ENCODE measurements at places on chromosomes 16 and 17.

GRCh38 chr16:31568577-31569359 lies 41.1 kb downstream of the AHSP start:
- DNase-seq = peak; percentile 10

DNA sequence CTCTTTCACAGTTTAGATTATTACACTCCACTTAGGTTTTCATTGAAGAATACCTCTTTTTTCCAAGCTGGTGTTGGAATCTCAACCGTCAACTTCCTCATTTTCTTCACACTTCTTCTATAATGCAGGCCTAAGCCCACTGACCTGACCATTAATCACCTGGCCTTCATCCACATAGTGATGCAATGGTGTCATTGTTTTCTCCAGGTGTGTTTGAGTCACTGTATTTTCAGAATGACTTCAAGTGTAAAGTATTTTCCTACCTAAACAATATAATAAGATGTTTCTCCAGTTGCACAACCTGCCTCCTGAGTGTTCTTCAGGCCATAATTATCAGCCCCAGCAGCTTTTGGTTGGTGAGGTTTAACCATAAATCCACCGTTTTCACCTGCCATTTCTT lies 1675.1 kb downstream of the TP53TG3F start:
- DNase-seq = no peak

DNA sequence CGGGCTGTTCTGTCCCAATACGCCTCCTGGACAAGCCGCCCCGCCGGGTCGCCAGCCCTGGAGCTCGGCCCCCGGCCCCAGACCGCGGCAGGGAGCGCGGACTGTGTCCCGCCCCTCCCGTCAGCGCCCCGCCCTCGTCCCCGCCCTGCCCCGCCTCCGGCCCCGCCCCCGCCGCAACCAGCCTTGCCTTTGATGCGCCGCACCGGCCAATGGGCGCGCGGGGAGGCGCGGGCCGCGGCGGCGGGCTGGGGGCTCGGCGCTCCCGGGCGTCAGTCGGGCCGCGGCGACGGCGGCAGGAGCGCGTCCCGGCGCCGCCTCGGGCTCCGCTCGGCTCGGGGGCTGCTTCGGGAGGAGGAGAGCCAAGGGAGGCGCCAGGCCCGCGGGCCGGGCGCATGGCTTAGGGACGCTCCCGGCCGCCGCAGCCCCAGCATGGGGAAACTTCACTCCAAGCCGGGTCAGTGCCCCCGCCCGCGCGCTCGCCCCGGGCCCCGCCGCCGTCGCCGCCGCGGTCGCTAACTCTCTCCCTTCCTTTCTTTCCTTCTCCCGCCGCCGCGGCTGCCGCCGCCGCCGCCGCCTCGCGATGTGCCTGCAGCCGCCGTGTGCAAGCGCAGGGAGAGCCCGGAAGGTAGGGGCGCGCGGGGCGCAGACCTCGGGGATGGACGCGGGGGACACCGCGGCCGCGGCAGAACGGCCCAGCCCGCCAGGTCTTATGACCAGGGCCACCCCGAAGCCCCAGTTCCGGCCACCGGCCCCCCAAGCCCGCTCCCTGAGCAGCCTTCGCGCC lies at the start of gene NKD1:
Gene NKD1 (plus strand): TSS at position 272 of the 784 bp plus-strand sequence. CDS start 158 bp downstream, at position 430.
- DNase-seq = peak; percentile 43

- no peak for DNase-seq
These were observed 3.5 kb upstream of the CDYL2 start for GRCh38 chr16:80807906-80808305.

- no peak for DNase-seq
These were observed 22.5 kb downstream of the MYH10 start for GRCh38 chr17:8608001-8608400.

GRCh38 chr16:48053418-48053745 lies 102.4 kb downstream of the ABCC12 start:
- no peak for DNase-seq

GRCh38 chr16:85720302-85720637 lies 30.6 kb downstream of the C16orf74 start:
- DNase-seq = no peak

- DNase-seq = peak; percentile 43
These were observed at the start of gene ANKRD13B for GRCh38 chr17:29592850-29593551. Gene ANKRD13B, plus strand, starts transcription at chr17:29593132. Its CDS starts 490 bp downstream, at chr17:29593622.

GRCh38 chr16:21233521-21234150 lies at the start of gene ANKS4B:
Gene ANKS4B, plus strand, starts transcription at chr16:21233699. Its CDS starts 39 bp downstream, at chr16:21233738.
- no peak for DNase-seq

GRCh38 chr16:74926805-74927204 lies 58.1 kb downstream of the WDR59 start:
- DNase-seq = no peak

DNA sequence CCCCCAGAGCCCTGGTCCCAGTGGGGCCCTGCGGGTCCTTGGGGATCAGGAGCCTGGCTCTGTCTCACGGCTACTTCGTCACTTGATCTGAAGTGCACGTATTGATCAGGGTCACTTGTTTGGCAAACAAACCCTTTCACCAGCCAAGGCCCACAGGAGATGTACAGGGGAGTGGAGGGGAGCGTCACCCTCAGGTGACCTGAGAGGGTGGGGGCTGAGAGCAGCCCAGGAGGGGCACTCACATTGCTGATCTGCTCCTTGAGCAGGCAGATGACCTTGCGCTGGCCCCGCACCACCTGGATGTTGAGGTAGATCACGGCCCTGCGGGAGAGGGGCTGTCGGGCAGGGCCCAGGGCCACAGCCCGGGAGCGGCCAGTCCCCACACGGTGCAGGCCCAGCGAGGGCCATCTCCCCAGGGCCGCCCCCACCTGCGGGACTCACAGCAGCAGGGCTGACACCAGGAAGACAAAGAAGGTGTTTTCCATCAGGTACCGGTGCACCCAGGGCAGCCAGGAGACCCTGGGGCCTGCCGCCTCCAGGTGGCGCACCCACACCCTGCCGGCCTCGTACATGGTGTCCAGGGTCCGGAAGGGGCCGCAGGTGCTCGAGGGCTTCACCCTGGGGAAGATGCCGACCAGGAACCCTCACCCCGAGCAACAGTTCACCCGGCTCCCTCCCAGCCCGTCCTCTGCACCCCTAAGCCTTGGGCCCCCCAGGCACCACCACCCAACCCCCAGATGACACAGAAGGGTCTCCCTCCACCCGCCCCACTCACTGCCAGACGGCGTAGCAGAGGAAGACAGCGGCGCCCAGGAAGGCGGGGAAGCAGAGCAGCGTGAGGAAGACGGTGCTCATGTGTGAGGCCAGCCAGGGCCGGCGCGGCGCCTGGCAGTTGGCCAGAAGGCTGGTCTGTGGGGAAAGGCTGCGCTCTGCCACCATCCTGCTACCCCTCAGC lies 11.3 kb downstream of the TMC6 start:
- DNase-seq = peak; percentile 78

DNA sequence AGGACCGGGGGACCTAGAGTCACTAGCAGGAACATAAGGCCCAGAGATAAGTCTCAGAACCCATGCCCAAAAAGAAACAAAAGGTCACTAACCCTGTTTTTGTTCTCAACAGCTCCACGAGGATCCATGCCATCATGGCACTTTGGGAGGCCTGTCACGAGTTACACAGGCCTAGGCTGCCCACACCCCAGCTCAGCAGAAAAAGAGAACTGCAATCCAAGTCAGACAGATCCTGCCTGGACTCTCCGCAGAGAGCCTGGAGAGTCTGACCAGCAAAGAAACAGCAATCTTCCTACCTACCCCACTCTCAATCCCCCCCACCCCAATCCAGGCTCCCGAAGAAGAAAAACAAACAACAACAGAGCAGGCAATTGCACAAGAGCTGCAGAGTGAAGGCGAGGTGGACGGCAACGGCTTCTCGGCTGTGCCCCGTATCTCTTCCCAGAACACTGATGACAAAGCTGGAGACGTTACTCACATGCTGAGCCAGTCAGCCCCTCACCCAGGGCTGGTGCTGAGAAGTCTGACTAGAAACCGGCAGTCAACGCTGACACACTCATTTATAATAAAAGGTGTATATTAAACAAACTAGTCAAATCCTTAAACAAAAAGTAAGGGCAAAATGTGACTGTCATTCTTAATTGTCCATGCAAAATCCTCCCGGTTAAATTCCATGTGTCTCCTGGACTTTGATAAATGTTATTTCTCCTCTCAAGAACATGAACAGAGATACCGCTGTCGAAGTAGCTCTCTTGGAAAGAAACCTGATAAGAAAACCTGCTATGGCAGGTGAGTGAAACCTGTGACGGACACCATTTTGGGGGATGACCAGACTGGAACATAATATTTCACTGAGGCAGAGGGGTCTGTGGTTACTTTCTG lies 89.3 kb downstream of the SMG6 start:
- DNase-seq = no peak

DNA sequence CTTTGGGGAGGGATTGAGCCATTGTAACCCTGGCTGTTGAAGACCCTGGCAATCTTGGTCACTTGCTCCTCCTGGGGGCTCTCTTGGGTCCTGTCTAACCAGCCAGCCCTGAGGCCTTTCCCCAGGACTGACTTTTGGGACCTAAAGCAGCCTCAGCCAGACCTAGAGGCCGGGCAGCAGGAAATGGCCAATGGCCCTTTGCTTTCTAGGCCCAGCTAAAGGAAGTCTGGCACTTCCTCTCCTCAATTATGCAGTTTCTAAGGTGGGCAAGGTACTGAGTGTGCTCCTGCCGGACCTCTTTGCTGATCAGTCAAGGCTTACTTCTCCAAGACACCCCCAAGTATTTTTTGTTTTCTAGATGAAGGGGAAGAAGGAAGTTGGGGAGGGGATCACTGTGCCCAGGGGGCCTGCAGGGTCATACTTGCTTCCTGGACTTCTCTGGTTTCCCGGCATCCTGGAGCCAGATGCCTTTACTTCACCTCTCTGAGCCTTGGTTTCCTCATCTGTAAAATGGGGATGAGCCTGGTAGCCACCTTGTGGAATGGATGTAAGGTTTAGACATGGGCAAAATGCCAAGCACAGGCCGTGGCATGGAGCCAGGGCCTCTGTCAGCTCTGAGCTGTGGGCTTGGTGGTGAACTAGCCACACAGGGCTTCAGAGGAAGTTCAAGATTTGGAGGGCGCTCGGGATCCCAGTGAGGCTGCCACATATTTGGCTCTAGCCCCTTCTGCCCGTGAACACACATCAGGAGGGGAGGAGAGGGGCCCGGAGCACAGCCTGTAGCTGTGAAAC lies 8.6 kb downstream of the CX3CL1 start:
- no peak for DNase-seq

DNA sequence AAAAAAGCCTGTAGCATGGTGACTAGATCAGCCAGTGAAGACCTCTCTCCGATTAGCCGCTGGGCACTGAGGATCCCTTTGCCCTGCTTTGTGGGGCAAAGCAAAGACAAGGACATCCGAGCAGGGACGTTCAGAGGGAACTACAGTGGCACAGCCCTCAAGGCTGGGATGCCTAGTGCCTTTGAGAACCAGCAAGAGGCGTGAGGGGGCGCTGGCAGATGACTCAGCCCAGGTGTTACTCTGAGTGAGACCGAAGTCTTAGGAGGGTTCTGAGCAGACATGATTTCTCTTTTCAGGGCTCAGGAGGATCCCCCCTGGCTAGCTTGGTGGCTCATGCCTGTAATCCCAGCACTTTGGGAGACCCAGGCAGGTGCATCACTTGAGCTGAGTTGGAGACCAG lies 178.6 kb downstream of the CPPED1 start:
- DNase-seq = no peak

GRCh38 chr17:27535178-27535928 lies 79.1 kb downstream of the KSR1 start:
- no peak for DNase-seq

- DNase-seq = no peak
These were observed 27.9 kb upstream of the HYDIN start for GRCh38 chr16:71258372-71258771.

DNA sequence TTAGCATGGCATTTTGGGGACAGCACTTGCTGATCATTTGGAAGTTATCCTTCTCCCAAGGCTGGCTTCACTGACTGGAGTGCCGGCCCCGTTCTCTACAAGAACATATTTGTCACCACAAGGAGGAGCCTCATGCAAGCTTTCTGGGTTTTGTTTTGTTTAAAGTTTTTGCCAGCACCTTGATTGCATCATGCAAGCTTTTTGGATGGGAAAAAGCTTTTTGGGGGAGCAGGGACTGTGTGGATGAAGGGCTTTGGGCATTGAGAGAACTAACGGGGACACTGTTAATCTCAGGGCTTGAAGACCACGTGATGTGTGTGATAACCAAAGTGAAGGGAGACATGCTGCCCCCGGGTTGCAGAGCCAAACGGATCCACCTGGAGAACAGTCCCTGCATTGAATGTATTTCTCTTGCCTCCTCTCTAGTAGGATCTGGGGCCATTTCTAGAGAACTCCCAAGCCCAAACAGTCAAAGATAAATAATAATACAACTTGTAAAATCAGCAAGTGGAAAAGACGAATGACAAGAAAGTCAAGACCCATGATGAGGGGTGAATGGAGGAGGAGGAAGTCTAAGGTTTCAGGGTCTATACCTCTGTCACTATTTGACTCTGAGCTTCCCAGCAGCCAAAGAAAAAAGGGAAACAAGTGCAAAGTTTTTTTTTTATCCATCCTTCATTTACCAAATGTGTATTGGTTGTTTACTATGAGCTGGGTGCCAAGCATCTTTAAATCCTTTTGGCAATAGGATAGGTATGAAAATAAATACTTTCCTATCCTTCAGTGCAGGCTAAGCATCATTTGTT lies 17.2 kb downstream of the TMEM114 start:
- no peak for DNase-seq

- DNase-seq = no peak
These were observed 2.6 kb downstream of the CDK5RAP3 start for GRCh38 chr17:47973541-47973940.

DNA sequence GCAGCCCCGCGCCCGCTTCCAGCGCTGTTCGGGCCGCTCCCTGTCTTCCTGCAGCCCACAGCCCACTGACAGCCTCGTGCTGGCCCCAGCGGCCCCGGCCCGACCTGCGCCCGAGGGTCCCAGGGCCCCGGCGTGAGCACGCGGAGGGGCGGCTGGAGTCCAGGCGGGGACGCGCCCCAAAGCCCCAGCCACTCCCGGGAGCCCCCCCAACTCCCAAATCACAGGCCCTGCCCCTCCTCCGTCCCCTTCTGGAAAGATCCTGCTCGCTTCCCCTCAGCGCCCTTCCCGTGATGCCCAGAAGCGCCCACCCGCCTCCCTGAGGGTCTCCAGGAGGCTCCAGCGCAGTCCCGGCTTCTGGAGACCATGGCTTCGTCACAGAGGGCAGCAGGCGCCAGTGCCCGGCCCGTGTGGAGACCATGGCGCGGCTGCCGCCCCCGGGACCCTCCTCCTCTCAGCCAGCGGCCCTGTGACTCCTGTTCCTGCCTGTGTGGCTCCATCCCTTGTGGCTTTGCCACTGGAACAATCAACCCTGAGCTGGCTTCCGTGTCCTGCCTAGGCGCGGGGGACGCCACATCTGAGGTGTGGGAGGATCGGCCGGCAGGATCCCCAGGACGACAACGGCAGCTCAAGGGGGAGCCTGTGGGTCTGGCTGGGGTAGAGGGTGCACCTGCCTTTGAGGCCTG lies 3.9 kb downstream of the UTS2R start:
- DNase-seq = no peak

GRCh38 chr16:66933776-66934137 lies 445 bp downstream of the CIAO2B start:
- no peak for DNase-seq

DNA sequence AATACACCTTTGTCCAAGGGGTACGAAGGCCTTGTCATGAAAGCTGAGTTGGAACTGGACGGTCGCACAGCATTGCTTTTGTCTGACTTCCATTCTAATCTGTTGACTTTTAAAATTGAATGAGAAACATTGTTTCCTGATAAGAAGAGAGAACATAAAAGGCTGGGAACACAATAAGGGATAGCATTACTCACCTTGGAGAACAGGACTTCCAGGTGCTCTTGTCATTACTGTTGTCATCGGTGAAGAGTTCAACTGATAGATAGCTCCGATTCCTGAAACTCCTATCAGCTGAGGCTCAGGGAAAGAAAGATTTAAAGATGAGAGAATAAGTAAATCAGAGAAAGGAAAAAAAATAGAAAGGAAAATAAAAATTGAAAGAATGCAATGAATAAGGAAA lies 351.1 kb downstream of the KCNJ2 start:
- DNase-seq = peak; percentile 16

Measured in NCI-H1092 treated with DMSO at 0.1 percent for 48 hours (cell line).